ENCODE measurements at places on chromosomes 4 and X.

GRCh38 chrX:151228935-151229334, 52.6 kb downstream of the GPR50 start:
- DNase-seq, result no peak

DNA sequence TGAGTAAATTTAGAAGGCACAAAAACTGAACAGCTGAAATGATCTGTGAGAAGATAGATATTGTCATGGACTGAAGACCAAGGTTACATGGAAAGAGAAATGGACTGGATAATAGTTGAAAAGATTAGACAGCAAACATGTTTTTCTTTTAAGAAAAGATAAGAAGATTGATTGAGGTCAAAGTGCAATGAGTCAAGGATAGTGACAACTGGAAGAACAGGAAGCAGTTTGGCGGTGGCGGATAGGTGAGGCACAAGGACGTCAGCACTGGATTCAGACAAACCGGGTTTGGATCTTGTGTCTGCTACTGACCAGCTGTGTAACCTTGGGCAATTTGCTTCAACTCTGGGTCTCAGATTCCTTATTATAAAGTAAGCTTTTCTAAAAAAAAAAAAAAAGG, 2.0 kb upstream of the HPGD start:
- DNase-seq, result no peak

- no peak for DNase-seq
Measured at GRCh38 chr4:139725236-139725635, 59.6 kb downstream of the MGST2 start.

- DNase-seq, result no peak
Measured at GRCh38 chr4:6910340-6910959, 824 bp downstream of the TBC1D14 start.

DNA sequence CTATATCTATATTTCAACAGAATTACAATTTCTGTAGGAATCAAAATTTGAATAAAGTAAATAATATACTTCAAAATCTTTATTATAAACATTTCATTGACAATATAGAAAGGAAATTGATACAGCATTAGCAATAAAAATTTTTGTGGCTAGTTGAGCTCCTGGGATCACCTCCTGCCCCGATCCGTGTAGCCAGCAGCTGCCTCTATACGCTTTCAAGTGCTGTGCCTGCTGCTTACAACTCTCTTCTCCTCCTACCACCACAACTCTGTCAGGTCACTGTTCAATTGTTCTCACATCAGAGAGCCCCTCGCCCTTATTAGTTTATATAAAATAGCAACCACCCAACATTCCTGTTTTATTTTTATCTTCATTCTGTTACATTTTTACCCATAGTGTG, 27.6 kb downstream of the INPP4B start:
- no peak for DNase-seq

DNA sequence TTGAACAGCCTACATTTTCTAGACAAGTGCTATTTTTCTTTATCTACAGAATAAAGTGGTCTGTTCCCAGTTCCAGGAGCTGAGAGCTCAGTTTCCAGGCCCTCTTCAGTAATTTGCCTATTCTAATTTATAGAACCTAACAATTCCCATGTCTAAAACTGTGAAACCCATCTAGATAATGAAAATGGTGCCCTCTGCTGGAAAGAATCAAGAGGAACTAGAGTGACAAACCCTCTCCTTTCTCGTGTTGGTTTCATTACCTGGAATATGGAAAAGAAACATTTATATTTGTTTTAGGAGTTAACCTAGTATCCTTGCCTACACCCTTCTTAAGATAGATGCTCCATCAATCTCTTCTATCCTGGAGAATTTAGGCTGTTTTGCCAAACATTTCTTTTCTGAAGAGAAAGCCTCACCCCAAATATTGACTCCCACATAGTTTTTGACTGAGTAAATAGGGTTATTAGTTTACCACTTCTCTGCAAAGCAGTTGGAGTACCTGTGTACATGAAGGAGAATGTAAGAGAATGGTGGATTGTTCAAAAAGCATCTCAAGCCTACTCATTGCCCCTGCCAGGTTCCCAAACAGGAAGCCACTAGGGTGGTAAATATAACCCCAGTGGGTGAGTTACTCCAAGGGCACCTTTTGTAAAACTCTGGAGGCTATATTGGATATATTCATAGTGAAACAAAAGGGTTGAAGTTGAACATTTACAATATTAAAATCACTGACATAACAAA, 121.6 kb downstream of the RASL11B start:
- DNase-seq, result peak; percentile 70

- no peak for DNase-seq
Measured at GRCh38 chr4:139521754-139522401, 34.1 kb downstream of the SETD7 start.

GRCh38 chr4:5280828-5281227, 229.5 kb downstream of the STK32B start:
- DNase-seq, result no peak

- no peak for DNase-seq
Measured at GRCh38 chrX:10095698-10096432, 60.9 kb upstream of the CLCN4 start.

DNA sequence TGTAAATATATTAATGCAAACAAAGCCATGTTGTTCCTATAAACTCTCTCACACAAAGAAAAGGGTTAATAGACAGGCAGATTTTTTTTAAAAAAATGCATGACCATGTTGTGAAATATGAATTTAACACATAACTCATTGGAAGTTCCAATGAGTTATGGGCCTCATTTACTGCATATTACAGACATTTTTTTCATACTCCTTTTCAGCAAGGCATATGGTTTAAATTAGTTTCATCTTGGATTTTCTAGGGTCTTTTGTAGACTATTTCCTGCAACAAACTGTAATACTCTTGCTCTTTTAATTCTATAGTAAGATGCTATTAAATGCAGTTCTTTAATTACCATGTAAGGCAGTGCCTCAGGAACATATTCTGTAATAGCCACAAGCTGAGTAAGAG, 323.1 kb downstream of the GBA3 start:
- DNase-seq, result no peak

- peak; percentile 25 for DNase-seq
Measured at GRCh38 chr4:6548201-6548881, 26.6 kb upstream of the MAN2B2 start.

- DNase-seq, result no peak
Measured at GRCh38 chrX:120839491-120839890, 36.2 kb downstream of the CT47B1 start.

DNA sequence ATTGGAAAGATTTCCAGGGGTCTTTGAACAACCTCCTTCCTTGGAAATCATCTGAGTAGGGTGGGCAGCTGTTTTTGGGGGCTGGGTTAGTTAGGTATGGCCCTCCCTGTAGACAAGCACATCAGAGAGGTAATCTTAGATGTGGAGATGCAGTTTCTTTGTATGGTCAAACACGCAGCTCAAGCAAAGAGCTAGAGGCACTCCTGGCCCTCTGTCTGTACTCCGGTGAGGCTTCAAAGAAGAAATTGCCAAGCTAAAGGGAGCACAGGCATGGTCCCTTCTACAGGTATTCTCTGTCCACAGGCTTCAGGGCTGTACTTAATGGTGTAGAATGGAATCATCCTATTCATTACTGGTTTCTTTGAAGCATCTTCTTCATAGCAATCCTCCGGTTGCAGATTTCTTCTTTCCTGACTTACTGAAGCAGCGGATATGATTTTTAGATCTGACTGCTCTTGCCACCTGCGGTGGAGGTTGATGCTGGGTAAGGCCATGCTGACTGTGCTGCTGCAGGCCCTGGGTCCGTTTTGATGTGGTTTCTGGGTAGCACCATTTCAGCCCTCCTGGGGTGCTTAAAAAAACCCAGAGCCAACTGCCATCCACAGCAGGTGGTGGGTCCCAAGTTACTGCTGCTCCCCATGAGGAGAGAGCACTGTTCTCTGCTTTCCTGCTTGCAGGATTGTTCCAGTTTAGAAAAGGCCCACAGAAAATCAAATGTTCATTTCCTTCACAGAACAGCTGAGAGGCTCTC, 318.9 kb upstream of the GATB start:
- DNase-seq, result no peak

GRCh38 chr4:89586864-89587263, 250.1 kb downstream of the SNCA start:
- DNase-seq, result peak; percentile 19

GRCh38 chr4:168451744-168452390, 28.4 kb downstream of the DDX60L start:
- DNase-seq, result no peak

- DNase-seq, result no peak
Measured at GRCh38 chr4:48636911-48637310, 143.2 kb downstream of the FRYL start.

DNA sequence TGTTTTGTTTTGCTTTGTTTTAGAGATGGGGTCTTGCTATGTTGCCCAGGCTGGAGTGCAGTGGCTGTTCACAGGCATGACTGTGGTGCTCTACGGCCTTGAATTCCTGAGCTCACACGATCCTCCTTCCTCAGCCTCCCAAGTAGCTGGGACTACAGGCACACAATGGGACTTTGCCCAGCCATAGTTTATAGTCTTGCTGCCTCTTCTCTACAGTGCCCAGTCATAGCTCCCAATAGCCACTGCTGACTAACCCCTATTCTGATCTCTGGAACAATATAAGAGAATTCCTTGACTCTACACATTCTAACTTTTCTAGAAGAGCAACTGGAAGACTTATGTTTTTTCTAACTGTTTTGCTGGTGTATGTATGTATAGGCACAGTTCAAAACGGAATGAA, 319.2 kb downstream of the PCDH7 start:
- DNase-seq, result no peak

GRCh38 chr4:54575919-54576318, 81.8 kb upstream of the KIT start:
- DNase-seq, result no peak

DNA sequence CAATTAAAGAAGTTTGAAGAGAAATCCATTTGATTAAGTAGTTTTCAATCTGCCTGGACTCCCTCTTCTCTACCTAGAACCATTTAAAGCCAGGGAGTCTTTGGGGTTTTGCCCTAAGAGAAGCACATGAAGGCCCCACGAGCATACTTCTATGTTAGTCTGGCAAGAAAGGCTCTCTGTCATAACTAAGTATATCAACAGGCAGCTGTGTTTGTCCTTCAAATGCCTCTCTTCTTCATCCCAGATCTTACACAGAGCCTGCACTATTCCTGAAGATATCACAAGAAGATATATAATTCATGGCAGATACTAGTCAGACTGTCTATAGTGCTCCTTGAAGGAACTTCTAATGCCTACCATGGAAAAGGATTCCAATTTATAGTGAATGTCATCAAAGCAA, 206.2 kb downstream of the PRDM5 start:
- no peak for DNase-seq

DNA sequence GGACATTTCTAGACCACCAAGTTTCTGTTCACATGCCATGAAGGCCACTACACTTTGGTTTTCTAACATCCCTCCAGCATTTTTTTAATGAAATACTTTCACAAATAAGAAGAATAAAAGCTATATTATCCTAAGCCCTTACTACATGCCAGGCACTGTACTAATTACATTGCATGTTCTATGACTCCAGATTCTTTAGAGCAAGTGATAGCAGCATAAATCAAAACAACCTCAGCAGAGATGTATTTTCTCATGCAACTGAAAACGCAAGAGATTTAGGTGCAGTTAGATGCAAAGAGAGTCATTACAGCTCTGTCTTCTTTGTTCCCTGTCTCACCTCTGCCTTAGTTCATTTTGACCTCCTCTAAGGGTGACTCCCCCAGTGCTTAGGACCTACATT, 230.0 kb downstream of the LDB2 start:
- no peak for DNase-seq

DNA sequence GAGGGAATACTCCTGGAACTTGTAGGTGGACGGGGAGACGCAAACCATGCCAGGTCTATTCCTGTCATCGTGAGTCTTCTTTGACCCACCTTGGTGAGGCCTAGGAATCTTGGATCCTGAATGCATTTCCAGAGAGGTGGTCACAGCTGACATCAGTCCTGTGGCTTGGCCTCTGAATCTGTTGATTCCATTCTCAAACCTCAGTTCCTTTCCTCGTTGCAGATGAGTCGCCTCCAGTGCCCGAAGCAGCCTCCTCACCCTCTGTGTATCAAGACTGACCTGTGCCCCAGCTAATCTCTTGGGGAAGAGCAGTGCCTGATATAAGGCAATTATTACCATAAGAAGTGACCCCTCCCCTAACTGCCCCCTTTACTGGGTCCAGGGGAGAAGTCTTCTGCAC, 118.1 kb downstream of the SMIM20 start:
- no peak for DNase-seq

All from NCI-H1092 treated with DMSO at 0.1 percent for 48 hours (cell line).